Stimulated activated CD8-positive, alpha-beta memory T cell treated with anti-CD3 and anti-CD28 coated beads, Interleukin-7, amount 100 ng/mL, for 1 hour (primary cell): ENCODE measurements at places on chromosomes 3 and 15.

- DNase-seq = no peak
These were observed 170.0 kb downstream of the TMEM108 start for GRCh38 chr3:133208184-133208583.

GRCh38 chr3:37855363-37855970, 6.2 kb upstream of the CTDSPL start:
- peak; percentile 49 for DNase-seq

DNA sequence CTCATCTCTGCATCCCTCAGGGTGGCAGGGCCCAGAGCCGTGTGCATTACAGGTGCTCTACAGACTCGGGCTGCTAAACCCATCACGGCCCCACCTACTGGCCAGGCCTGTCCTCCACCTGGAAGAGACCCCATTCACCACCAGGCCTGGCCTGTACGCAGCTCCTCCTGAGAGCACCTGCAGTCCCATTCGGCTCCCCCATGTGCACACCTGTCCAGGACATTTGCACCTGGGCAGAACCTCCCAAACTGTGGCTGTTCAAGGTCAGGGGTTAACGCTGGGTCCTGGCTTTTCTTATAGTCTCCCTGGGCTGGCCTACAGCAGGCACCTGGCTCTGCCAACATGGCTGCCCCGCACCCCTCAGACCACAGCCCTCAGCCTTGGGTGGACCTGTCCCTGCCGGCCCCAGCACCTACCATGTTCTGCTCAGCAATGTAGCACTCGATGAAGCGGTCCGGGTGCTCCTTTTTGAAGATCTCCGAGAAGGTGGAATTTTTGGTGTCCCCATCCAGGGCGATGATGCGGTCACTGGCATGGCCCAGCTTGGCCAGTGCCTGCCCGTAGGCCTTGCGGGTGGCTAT, 25.7 kb downstream of the TKT start:
- no peak for DNase-seq

GRCh38 chr3:182235504-182235903, 523.8 kb downstream of the SOX2 start:
- DNase-seq = no peak

- DNase-seq = no peak
These were observed 73.8 kb downstream of the BDH1 start for GRCh38 chr3:197482001-197482400.

DNA sequence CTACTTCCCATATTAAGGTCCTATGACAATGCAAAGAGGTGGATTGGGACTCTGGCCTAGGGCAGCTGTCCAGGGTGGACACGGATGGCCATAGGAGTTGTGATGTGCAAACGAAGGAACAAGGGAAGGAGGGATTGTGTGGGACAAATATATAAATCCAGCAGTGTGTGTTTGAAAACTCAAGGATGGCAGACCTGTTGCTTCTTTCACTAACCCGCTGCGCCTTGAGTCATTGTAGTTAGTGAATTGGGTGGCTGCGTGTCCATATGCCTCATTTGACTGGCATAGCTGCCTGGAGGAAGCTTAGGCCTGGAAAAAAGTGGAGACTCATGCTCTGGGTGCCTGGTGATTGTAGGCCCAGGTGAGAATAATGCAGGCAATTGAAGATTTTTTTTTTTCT, 334.7 kb downstream of the THSD4 start:
- DNase-seq = no peak

GRCh38 chr3:36689560-36689959, 74.8 kb downstream of the DCLK3 start:
- DNase-seq = no peak

GRCh38 chr3:123682781-123683504, 98.1 kb upstream of the HACD2 start:
- DNase-seq = no peak

- no peak for DNase-seq
These were observed 71.6 kb upstream of the ZNF280D start for GRCh38 chr15:56804938-56805337.

GRCh38 chr3:41076399-41076798, 122.9 kb upstream of the CTNNB1 start:
- no peak for DNase-seq

- no peak for DNase-seq
These were observed 47.7 kb upstream of the GYG1 start for GRCh38 chr3:148943506-148944205.

GRCh38 chr3:6528951-6529350, 332.0 kb upstream of the GRM7 start:
- no peak for DNase-seq

GRCh38 chr3:180694321-180694720, 15.0 kb upstream of the CCDC39 start:
- no peak for DNase-seq

GRCh38 chr15:91521996-91522395, 331.5 kb upstream of the SLCO3A1 start:
- no peak for DNase-seq

DNA sequence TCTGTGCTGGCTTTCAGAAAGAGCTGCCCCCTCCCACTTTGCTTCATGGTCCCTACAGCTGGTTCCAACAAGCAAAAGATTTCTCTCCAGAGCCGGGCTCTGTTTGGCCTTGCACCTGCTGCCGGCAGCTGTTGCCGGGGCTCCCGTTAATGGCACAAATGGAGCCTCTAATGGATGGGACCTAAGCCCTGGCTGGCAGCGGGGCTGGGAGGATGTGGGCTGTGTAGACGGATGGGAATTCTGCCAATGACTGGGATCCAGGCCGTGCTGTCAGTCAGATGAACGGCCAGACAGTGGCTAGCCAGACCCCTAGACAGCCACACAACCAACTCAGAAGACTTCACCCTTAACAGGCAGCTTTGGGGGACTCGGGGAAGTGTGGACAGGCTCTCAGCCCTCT, 88.0 kb downstream of the RPLP1 start:
- no peak for DNase-seq

DNA sequence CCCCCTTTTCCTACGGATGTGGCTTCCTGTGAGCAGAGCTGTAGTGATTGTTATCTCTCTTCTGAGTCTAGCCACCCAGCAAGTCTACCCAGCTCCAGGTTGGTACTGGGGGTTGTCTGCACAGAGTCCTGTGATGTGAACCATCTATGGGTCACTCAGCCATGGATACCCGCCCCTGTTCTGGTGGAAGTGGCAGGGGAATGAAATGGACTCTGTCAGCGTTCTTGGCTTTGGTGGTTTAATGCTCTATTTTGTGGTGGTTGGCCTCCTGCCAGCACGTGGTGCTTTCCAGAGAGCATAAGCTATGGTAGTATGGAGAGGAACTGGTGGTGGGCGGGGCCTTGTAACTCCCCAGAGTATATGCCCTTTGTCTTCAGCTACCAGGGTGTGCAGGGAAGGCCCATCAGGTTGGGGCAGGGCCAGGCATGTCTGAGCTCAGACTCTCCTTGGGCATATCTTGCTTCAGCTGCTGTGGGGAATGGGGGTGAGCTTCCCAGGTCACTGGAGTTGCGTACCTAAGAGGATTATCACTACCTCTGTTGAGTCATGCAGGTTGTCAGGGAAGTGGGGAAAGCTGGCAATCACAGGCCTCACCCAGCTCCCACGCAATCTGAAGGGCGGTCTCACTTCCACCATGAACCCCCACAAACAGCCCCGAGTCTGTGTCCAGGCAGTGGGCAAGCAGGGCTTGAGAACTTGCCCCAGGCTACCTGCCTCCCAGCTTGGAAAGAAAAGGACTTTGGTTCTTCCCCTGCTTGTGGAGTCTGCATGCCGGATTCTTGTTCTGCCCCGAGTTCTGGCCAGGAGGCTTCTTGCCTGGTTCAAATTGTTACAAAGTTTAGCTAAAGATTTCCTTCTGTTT, 9.0 kb upstream of the ADGRG7 start:
- DNase-seq = no peak

GRCh38 chr15:98583771-98584430, 64.4 kb upstream of the IGF1R start:
- DNase-seq = no peak

DNA sequence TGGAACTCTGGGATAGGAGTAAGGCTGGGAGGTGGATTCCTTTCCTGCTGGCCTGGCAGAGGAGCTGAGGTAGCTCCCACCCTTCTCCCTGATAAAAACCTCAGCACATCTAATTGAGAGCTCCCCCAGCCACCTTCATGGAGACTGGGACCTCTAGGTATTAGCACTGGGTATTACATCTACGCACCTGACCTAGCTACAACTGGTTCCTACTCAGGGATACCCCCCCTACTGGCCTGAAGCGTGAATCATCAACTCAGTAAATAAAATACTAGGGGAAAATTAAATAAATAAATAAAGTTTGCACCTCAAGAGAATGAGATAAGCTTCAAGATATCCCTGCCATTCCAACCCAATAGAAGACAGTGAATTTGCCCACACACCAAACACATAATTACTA, 140.4 kb downstream of the NEK10 start:
- no peak for DNase-seq

GRCh38 chr3:118772547-118773011, 262.1 kb downstream of the IGSF11 start:
- no peak for DNase-seq

GRCh38 chr3:124791639-124792151, 61.4 kb downstream of the UMPS start:
- no peak for DNase-seq
